DMS79 (cell line): ENCODE measurements at places on chromosomes 5 and 9.

GRCh38 chr5:116739571-116739970 lies 164.9 kb upstream of the SEMA6A start:
- no peak for DNase-seq

GRCh38 chr9:22307013-22307711 lies 139.5 kb upstream of the DMRTA1 start:
- DNase-seq = no peak

GRCh38 chr9:26510137-26510536 lies 382.5 kb downstream of the CAAP1 start:
- DNase-seq = no peak

DNA sequence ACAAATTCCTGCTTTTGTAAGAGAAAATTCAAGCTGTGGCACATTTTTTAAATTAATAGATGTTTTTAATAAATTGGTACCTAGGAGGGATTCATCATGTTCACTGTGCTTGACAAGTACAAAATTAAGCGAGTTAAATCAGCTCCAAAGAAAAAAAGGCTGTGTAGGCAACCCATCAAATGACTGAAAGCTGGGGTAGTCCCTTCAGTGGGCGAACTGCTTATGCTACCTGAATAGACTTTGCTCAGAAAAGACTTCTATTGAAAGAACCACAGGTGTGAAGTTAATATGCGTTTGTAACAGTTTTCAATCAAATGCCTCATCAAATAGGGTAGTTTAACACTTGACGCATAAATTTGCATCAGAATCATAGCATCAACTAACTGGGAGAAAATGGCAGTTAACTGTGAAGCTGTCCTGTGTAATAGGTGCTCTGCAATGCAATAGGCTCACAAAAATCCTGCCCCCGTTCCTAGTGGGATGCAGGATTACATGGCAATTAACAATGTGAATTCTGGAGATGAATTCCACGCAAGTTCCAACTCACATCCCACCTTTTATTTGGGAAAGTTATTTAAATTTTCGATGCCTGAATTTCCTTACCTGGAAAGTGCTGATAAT lies 14.4 kb upstream of the ARL15 start:
- DNase-seq = no peak

DNA sequence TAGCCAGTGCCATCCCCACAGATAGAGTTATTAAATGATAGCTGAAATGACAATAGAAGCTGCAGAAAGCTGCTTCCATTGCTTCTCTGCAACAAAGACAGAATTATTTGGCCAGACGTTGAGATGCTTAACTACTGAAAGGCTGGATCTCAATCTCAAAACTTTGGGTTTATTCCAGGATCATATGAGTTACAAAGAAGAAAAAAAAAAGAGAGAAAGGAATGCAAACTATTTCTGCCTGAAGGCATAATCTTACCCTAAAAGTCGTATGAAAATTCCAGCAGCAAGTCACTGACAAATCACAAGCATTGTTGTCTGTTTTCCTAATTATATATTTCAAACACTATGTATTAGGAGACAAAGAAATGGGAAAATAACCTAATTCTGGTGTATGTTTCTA lies 12.8 kb upstream of the TYRP1 start:
- no peak for DNase-seq

GRCh38 chr9:126667190-126668055 lies 53.7 kb downstream of the LMX1B start:
- peak; percentile 54 for DNase-seq

DNA sequence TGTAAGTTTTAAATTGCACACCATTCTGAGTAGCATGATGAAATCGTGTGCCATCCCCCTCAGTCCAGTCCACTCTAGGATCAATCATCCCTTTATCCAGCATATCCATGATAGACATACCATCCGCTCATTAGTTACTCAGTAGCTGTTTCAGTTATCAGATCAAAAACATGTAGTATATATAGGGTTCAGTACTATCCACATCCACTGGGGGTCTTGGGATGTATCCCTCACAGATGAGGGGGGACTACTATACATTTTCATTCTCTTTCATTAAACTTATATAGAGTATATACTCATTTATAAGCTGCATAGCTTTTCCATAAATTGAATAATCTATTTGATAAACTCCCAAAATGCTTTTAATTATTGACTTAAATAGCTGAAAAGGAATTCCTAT lies 67.6 kb downstream of the MEIKIN start:
- no peak for DNase-seq
